IMR-90 (cell line): ENCODE measurements at places on chromosomes 4 and X. TPM values are rescaled to one million over a fixed set of nuclear protein-coding genes. Genes with fewer than 3 reads are reported as not detected.

Gene ATP5ME
- total RNA-seq = 39.3 and 62.2 TPM in 2 replicates

Gene MXD4
- 22.8 and 25.6 TPM in 2 replicates for total RNA-seq

Gene MGARP
- total RNA-seq = 35.0 and 44.4 TPM in 2 replicates

- H3K4me1 ChIP-seq = no peaks in the 10 kb centered on the region
- DNase-seq = peak; percentile 12
- H3K36me3 ChIP-seq = no peaks in the 10 kb centered on the region
- no peak overlapping the region for H3K4me3 ChIP-seq
These were observed 30.4 kb downstream of the PGRMC1 start for GRCh38 chrX:119266364-119266995.

DNA sequence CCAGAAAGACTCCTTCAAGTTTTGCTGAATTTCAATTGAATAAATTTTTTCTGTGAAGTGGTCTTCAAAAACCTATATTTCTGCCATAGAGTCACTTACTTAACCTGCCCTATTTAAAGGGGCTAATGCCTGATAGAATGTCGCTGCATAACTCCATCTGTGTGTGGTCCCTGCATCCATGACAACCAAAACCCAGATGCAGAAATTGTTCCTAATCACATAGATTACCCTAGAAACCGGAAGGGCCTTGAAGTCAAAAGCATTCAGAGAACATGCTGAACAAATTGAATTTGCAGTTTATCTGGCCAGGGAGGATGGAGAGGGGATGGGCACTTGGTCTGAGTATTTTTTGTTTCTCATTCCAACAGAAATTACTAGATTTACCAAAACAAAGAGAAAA, 1.5 kb upstream of the PARM1 start:
- no peak overlapping the region for H3K27ac ChIP-seq
- no peak for DNase-seq
- no peaks in the 10 kb centered on the region for H3K4me1 ChIP-seq
- no peaks in the 10 kb centered on the region for H3K36me3 ChIP-seq
- no peak overlapping the region for H3K4me3 ChIP-seq
- H3K27me3 ChIP-seq = peaks cover 37% of the 10 kb centered on the region

DNA sequence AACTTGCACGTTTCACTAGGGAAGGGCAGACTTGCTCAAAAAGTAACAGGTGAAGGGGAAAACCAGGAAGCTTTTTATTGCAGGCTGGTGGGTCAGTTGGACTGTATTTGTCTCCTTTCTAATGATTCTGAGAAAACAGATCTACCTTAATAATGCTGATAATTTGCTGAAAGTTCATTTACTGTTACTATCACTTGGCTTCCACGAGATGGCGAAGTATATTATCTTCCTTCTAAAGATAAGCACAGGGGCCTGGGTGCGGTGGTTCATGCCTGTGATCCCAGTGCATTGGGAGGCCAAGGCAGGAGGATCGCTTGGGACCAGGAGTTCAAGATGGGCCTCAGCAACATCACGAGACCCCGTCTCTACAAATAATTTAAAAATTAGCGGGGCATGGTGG, 16.4 kb downstream of the CCKAR start:
- H3K36me3 ChIP-seq = no peaks in the 10 kb centered on the region
- DNase-seq = no peak
- peaks cover 8% of the 10 kb centered on the region; the same call in 1 of the 2 replicates for H3K27me3 ChIP-seq
- no peak overlapping the region for H3K27ac ChIP-seq
- no peak overlapping the region for H3K4me3 ChIP-seq

GRCh38 chr4:7055111-7055989, 12.2 kb downstream of the TADA2B start:
- H3K4me3 ChIP-seq = no peak overlapping the region
- no peaks in the 10 kb centered on the region for H3K27me3 ChIP-seq
- peak; percentile 69 for DNase-seq
- H3K36me3 ChIP-seq = peaks cover 42% of the 10 kb centered on the region
- no peak overlapping the region; the same call in 1 of the 2 replicates for H3K27ac ChIP-seq

GRCh38 chr4:78864405-78865024, 74.7 kb downstream of the PAQR3 start:
- no peaks in the 10 kb centered on the region for H3K27me3 ChIP-seq
- H3K4me3 ChIP-seq = no peak overlapping the region
- no peak overlapping the region for H3K27ac ChIP-seq
- no peaks in the 10 kb centered on the region for H3K4me1 ChIP-seq
- peaks cover 6% of the 10 kb centered on the region for H3K36me3 ChIP-seq
